ENCODE measurements at places on chromosomes 3 and 15.

GRCh38 chr3:77513542-77513941 is 473.6 kb downstream of the ROBO2 start:
- DNase-seq, result no peak

GRCh38 chr3:124056846-124057245 is 64.9 kb upstream of the ROPN1 start:
- no peak for DNase-seq

DNA sequence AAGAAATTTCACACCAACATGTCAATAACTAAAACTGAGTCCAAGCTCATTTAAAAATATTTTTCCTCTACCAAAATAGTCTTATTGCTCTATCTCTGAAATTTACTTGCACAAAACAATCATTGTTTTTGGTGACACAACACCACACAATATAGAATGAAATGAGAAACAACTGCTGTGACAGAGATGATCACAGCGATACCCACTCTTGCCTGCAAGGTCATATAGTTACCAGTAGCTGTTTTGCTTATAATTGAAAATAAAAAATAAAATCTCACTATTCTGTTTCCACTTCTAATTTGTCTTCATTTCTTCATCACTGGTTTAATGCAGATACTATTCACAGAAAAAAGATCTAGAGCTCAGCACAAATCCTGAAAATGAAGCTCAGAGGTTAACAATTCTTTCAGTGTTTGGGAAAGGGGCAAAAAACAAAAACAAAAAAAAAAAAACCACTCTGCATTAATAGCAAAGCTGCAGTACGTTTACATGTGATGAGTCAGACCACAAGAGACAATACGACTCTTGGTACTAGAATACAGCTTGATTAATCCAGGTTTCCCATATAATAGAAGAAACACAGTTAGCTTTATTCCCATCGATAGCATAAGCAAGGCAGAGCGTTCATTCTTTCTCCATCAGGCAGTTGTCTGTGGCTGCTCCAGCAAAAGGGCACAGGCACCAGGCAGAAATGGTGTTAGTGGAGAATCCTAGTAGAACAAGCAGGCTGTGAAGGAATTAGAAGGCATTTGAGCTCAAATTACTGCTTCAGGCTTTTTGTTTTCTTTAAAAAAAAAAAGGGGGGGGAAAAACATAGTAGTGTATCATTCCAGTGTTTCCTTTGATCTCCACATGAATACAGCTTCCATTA is 773 bp downstream of the ANKRD28 start:
- peak; percentile 20 for DNase-seq

- peak; percentile 35 for DNase-seq
These were observed at the start of gene GATA2 for GRCh38 chr3:128492671-128493569. GATA2 (minus strand) TSS chr3:128493201; CDS start chr3:128487031, 6,170 bp downstream.

DNA sequence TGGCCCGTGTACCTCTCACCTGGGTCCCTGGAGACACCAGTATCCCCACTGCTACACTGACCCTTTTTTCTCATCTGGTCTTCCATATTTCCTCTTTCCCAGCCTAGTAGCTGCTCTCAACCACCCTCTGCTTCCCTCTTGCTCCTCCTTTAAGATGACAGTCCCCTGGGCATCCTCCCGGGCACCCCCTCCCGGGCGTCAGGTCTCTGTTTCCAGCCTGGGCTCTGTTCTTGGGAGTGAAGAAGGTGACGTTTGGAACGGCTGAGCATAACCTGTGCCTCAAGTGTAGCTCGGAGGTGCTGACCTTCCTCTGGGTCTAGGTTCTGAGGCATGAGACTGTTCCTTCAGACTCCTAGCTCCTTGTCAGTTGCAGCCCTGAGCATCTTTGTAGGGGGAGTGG is 101.2 kb downstream of the VGLL4 start:
- no peak for DNase-seq

- no peak for DNase-seq
These were observed 1.3 kb downstream of the PXK start for GRCh38 chr3:58334013-58334321.

Data from activated B cell treated with CpG ODN at 0.5 μM for 24 hours (primary cell).